ENCODE measurements at places on chromosomes 6 and 20.

- DNase-seq = no peak
These were observed 31.4 kb downstream of the GHRH start for GRCh38 chr20:37230200-37230599.

GRCh38 chr6:45488889-45489288 is 111.2 kb upstream of the SUPT3H start:
- DNase-seq = peak; percentile 13

DNA sequence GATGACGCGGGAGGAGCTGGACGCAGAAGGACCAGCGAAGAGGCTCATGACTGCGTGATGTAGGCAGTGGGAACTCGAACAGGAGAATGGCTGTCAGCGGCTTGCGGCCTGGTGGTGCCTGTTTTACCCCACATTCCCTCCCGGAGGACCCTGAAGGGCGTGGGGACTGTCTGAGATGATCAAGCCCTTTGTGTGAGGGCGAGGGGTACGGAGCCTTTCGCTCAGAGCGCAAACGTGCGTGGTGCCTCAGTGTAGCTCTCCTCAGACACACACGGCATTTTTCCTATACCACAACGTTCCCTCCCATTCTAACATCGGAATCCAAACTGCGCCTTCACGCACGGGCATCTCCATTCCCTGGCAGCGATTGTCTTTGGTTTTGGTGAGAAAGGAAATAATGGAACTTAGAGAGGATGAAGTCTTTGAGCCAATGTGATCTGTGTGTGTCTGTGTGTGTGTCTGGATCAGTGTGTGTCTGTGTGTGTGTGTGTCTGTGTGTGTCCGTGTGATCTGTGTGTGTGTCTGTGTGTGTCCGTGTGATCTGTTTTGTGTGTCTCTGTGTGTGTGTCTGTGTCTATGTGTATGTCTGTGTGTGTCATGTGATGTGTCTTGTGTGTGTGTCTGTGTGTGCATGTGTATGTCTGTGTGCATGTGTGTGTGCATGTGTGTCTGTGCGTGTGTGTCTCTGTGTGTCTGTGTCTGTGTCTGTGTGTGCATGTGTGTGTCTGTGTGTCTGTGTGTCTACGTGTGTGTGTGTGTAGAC is 5.3 kb downstream of the PTK6 start:
- DNase-seq = no peak

GRCh38 chr6:94041945-94042709 is 622.8 kb upstream of the EPHA7 start:
- no peak for DNase-seq

- DNase-seq = no peak
These were observed 108.9 kb upstream of the SNX9 start for GRCh38 chr6:157714153-157714490.

- no peak for DNase-seq
These were observed 15.4 kb downstream of the RANBP9 start for GRCh38 chr6:13696226-13696625.

DNA sequence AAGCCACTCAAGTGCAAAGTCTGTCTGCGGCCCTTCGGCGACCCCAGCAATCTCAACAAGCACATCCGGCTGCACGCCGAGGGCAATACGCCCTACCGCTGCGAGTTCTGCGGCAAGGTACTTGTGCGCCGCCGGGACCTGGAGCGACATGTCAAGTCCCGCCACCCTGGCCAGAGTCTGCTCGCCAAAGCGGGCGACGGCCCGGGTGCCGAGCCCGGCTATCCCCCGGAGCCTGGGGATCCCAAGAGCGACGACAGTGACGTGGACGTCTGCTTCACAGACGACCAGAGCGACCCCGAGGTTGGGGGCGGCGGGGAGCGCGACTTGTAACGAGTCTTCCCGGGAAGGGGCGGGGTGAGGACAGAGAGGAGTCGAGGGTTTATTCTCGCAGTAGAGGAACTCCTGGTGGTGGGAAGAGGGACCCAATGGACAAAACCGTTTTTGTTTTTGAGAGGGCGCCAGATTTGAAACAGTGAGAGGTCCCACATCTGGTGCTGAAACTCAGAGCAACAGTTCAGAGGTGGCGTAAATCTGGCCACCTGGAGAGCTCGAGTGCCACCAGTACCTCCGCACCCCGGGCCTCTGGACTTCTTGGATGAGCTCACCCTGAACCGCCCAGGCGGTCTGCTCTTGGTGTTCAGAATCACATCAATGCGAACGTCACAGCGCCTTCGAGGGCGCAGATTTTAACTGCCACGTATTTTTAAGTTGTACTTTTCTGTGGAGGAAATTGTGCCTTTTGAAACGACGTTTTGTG is 8.0 kb downstream of the PRDM13 start:
- no peak for DNase-seq

GRCh38 chr6:5403609-5404008 is 142.3 kb downstream of the FARS2 start:
- DNase-seq = peak; percentile 38
